ENCODE measurements at places on chromosomes 12 and 14.

DNA sequence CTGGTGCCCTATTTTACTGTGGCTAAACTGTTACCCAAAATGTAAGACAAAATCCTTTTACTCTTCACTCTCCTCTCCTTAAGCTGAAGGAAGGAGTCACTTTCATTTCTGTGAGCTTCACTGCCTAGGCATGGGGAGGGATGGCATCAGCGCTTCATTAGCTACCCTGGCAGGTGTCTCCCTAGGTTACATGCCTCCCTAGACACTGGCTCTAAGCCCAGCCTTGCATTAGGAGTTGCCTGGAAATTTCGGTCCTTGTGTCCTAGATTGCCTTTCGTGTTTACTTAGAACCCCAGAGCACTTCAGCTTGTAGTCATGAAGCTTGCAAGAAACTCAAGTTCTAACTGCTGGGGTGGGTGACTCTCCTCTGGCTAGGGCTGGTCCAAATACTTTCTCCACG, 520.5 kb upstream of the STXBP6 start:
- no peak for DNase-seq
- no peaks in the 10 kb centered on the region for H3K4me1 ChIP-seq
- H3K4me3 ChIP-seq: no peak overlapping the region
- no peaks in the 10 kb centered on the region for H3K27me3 ChIP-seq

DNA sequence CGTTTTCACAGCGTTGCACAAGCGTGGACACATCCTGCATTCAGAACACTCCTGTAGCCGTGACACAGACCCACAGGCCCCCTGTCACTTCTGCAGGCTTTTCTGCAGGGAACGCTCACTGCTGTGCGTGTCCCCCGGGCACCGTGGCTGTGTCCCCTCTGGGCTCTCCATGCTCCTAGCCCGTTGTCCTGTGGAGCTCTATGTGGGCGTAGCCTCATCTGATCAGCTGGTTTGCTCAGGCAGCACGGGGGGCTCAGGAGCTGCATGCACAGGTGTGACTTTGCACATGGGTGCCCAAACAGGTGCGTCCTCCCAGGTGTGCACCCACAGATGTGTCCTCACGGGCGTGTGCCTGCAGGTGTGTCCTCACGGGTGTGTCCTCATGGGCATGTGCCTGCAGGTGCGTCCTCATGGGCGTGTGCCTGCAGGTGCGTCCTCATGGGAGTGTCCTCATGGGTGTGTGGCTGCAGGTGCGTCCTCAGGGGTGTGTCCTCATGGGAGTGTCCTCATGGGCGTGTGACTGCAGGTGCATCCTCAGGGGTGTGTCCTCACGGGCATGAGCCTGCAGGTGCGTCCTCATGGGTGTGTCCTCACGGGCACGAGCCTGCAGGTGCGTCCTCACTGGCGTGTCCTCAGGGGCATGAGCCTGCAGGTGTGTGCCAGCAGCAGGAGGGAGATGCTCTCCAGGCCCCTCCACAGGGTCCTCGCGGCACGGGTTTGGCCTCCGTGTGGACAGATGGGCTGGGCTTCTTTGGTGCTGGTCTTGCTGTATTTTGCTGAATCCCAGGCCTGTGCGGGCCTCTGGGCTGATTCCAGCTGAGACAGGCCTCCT, 17.5 kb downstream of the MTA1 start:
- H3K27ac ChIP-seq: no peak overlapping the region
- no peaks in the 10 kb centered on the region for H3K27me3 ChIP-seq
- peak; percentile 38 for DNase-seq
- no peaks in the 10 kb centered on the region for H3K4me1 ChIP-seq

GRCh38 chr14:60189923-60190840, 25.0 kb upstream of the DHRS7 start:
- no peak overlapping the region for H3K4me3 ChIP-seq
- no peak for DNase-seq
- no peaks in the 10 kb centered on the region for H3K27me3 ChIP-seq
- H3K27ac ChIP-seq: no peak overlapping the region

DNA sequence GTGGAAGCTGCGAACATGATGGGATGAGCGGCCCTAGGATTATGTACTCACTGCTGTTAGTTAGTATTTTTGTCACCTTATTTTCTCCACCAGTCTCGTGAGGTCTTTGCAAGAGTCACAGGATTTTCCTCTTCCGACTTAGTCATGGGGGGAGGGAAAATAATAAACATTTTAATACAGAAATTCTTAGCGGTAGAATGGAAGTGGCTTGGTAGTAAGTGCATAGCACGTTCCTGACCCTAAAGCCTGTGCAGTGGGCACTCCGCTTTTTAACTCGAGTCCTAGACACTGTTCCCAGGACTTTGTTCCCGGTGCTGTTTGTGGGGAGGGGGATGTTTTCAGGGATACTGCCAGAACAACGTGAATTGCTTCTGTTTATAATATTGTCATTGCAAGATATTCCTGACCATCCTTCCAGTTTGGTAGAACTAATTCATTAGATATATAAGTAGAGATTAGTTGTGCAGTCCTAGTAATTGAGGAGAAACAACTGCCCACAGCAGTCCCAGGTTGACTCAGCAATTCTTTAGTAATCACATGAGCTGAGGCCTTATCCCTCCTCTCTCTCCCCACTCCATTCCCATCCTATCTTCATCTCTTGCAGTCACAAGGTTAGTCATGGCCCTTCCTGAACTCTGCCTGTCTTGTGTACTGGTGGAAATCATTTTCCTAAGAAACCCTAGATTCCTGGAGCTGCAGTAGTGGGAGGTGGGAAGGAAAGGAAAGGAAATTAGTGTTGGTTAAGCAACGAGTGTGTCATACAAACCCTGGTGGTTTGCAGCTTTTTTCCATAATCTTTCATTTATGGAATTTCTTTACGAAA, 799 bp downstream of the SLC38A6 start:
- H3K27me3 ChIP-seq: no peaks in the 10 kb centered on the region
- peak overlapping the region; percentile 56 for H3K4me3 ChIP-seq
- no peaks in the 10 kb centered on the region for H3K36me3 ChIP-seq
- no peak overlapping the region for H3K27ac ChIP-seq
- peak; percentile 71 for DNase-seq

- no peaks in the 10 kb centered on the region for H3K27me3 ChIP-seq
- no peaks in the 10 kb centered on the region for H3K4me1 ChIP-seq
- H3K27ac ChIP-seq: no peak overlapping the region
Observed at GRCh38 chr14:79680087-79680486, 531.2 kb downstream of the DIO2 start.

Measured in small intestine (tissue), 16 donors.